ENCODE measurements at places on chromosomes 12 and 14.

- no peak for DNase-seq
Observed at GRCh38 chr14:23696701-23697239, 60.6 kb downstream of the DHRS2 start.

- no peak for DNase-seq
Observed at GRCh38 chr12:82326905-82327503, 31.2 kb downstream of the CCDC59 start.

- DNase-seq: no peak
Observed at GRCh38 chr12:32312049-32312670, 87.2 kb upstream of the FGD4 start.

- no peak for DNase-seq
Observed at GRCh38 chr14:92459950-92460421, 53.6 kb upstream of the RIN3 start.

- DNase-seq: no peak
Observed at GRCh38 chr14:32607399-32607798, 278.3 kb downstream of the AKAP6 start.

DNA sequence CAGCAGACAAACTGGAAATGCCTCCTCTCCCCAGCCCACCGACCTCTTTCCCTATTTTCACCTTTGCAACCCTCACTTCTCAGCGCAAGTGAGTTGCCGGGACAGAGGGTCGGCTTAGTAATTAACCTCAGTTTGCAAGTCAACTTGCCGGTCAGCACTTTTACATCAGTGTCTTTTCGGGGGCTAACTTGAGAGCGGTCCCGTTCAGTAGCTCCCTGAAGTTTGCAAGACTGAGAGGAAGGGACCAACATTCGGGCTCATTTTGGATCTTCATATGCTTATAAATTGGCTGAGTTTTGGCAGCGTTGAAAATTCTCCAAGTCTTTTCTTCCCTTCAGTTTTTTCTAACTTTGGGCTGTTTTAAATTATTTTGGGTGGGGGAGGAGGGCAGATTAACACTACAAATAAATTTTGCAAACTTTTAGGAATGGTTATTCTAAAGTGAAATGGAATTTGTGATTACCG, 846 bp downstream of the BRMS1L start:
- no peak for DNase-seq

DNA sequence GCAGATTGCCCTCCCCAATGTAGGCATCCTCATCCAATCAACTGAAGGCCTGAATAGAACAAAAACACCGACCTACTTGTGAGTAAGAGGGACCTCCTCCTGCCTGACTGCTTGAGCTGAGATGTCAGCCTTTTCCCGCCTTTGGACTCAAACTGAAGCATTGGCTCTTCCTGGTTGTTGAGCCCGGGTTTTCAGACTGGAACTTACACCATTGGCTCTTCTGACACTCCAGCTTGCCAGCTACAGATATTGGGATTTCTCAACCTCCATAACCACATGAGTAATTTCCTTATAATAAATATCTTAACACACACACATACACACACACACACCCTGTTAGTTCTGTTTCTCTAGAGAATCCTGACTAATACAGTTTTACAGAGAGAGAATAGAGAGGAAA, 173.4 kb upstream of the NTF3 start:
- no peak for DNase-seq

- no peak for DNase-seq
Observed at GRCh38 chr14:87940894-87941293, 52.1 kb downstream of the GALC start.

- DNase-seq: no peak
Observed at GRCh38 chr14:98162856-98163805, 1108.9 kb downstream of the BCL11B start.

GRCh38 chr12:73445658-73446324, 1091.8 kb upstream of the ATXN7L3B start:
- no peak for DNase-seq

GRCh38 chr14:23439107-23439835, 3.8 kb upstream of the MYH7 start:
- no peak for DNase-seq

DNA sequence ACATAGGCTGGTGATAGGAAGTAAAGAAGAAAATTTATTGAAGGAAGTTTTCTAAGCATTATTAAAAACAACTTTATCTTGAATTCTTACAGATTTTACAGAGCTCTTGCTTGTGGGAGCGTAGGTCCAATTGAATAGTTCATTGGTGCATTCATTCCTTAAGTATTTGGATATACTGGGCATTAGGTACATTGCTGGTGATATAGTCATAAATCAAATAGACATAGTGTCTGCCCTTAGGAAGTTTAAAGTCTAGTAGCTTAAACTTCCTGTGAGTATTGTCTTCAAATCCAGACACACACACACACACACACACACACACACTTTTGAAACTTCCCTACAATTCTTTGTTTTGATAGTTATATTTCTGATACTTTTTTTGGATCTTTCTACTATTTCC, 226.7 kb downstream of the FUT8 start:
- no peak for DNase-seq

GRCh38 chr14:83712418-83713129, 1817.4 kb upstream of the FLRT2 start:
- DNase-seq: no peak

DNA sequence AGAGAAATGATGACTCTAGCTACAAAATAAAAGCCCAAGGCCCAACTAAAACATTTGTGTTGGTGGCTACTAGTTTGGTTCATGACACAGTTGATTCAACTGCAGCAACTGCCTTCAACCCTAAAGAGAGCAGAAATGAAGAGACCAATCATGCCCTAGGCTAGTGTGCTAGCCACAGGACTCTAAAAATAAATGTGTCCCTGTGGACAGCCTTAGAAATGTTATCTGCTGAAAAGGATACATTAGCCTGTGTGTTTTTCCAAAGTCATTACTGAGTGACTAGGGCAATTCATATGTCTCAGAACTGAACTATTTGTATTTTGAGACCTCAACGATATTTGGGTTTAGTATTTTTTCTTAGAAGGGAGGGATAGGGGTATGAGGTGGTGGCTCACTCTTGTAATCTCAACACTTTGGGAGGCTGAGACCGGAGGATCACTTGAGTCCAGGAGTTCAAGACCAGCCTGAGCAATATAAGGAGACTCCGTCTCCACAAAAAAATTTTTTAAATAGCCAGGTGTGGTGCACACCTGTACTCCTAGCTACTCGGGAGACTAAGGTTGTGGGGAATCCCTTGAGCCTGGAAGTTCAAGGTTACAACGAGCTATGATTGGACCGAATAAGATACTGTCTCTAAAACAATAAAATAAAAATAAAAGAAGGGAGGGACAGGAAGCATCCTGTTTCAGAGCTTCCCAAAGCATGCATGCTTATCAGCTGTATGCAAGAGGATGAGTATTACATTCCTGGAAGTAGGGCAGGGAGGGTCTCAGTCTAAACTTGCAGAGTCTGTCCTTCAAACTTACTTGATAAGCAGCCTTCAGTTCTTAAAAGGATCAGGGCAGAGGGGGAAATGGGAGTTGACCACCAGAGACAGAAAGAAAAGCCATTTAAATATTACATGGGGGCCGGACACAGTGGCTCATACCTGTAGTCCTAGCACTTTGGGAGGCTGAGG, 29.6 kb upstream of the NAP1L1 start:
- DNase-seq: no peak

GRCh38 chr12:9701380-9702154, 31.3 kb downstream of the CLECL1 start:
- DNase-seq: no peak

- no peak for DNase-seq
Observed at GRCh38 chr12:122927756-122928403, 32.0 kb upstream of the VPS37B start.

GRCh38 chr12:61869796-61870195, 390.4 kb upstream of the USP15 start:
- no peak for DNase-seq

GRCh38 chr14:31411218-31411727, 9.1 kb downstream of the HEATR5A start:
- DNase-seq: no peak

- no peak for DNase-seq
Observed at GRCh38 chr12:90999527-90999926, 5.2 kb downstream of the EPYC start.

DNA sequence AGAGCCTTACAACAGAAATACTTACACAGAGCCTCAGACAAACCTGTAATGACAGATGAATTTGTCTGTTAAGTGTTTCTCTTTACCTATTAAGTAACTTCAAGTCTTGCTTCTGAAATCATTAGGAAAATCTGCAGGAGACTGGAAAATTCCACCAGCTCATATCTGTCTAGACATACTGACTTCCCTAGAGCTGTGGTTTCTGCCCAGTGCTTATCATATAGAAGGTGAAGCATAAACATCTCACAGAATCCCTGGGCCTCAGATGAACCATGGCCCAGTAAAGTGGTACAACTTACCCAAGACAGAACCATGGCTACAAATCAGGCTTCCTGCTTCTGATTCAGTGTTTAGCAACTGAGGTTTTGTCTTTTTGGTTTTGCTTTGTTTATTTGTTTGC, 91.6 kb downstream of the EGLN3 start:
- no peak for DNase-seq

GRCh38 chr12:29719381-29719780, 64.4 kb downstream of the TMTC1 start:
- no peak for DNase-seq

- no peak for DNase-seq
Observed at GRCh38 chr14:104724407-104724980, 465 bp downstream of the ADSS1 start.

- no peak for DNase-seq
Observed at GRCh38 chr12:31117203-31118011, 43.7 kb downstream of the DDX11 start.

DNA sequence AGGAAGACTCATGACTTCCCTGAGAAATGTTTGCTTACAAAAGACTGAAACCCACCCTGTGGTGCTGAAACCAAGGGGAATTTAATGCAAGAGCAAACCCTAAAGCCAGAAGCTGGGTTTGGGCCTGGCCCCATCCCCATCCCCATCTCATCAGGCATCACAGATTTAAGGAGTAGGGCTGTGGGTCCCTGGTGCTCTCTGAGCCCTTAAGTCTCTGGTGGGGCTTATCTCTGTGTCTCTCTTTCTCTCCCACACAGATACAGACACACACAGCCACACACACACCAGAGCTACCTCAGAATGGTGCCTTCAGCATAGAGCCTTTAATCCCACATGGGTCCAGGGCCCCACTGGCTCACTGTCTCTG, 237.1 kb downstream of the SLC41A2 start:
- no peak for DNase-seq

DNA sequence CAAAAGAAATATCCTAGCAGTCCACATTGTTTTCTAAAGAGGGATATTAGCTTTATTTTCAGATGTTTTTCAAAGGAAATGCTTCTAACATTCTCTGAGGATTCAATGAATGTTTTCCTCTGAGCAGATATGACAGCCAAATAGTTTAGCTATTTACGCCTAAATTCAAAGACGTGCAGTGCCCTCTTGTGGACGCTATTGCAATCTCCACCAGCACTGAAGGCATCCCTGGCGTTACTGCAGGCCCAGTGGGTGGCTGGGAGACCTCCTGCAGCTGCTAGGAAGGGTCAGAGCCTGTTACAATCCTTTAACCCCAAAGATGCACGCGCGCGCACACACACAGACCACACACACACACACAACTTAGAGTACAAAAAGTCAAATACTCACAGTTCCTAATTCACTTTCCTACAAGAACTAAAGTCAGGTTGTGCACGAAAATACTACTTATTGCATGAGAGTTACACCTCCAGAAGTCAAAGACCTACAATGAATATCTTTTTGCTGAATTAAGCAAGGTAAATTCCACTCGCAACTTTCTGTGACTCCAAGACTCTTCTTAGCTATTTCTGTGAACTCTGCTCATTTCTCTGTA, 589.3 kb upstream of the TMEM132C start:
- peak; percentile 59 for DNase-seq

- DNase-seq: no peak
Observed at GRCh38 chr12:49529414-49529813, 9.4 kb upstream of the KCNH3 start.

DNA sequence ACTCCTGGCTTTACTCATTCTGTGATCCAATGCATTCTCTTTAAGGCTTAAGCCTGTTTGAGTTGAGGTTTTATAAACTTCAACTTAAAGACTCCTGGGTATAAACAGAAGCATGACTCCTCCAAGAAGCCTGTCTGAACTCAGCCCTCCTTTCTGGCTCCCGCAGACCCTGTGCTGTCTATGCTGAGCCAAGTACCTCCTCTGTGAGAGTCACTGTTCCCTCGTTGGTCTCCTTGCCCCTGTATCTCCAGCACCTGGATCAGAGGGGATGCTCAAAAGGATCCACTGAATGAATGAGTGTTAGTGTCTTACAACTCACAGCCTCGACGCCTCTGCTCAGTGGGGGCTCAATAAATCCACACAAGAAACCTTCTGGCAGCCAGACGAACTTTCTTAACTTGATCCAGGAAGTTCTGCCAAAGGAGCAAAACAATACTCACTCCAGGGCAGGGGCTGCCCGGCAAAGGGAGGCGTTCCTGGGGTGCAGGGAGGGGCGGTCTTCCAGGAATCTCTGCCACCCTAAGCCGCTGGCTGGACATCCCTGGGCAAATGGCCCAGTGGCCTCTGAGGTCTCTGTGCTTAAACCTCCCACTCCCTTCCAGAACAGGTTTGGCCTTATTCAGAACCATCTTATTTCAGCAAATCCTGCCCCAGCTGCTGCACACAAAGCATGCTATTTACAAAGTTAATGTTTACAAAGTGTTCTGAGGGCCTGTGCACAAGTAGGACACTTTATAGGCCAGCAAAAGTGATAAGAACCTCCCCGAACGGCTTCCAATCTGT, 32.9 kb downstream of the MAP1LC3B2 start:
- no peak for DNase-seq

DNA sequence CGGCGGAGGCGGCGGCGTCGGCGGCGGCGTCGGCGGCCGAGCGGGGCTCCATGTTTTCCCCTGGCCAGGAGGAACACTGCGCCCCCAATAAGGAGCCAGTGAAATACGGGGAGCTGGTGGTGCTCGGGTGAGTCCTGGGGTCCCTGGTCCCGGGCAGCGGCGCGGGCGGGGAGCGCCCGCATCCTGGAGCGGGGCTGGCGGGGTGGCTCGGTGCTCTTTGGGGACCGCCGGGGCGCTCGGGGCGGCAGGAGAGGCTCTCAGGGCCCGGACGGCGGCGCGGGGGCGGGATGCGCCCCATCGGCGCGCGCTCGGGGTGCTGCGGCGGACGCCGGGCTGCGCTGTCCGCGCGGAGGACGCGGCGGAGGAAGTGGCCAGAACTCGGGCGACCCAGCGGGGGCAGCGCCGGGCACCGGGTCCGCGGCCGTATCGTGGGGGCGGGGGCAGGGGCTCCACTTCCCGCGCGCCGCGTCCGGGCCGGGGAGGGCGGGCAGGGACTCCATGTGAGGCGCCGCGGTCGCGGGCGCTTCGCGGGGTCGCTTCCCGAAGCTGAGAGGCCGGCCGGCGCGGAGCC, 485 bp downstream of the PELI2 start:
- no peak for DNase-seq

- DNase-seq: no peak
Observed at GRCh38 chr14:91350483-91350812, 67.2 kb downstream of the CCDC88C start.

GRCh38 chr14:29220072-29220471, 453.5 kb downstream of the FOXG1 start:
- DNase-seq: no peak

- DNase-seq: no peak
Observed at GRCh38 chr12:122610207-122610606, 83.2 kb downstream of the KNTC1 start.
